ENCODE measurements at places on chromosomes 2 and 18.
A peak's percentile ranks its signal among the peaks of the same experiment; 100 is the strongest.

GRCh38 chr2:72048881-72049477, 98.7 kb downstream of the CYP26B1 start:
- no peak for DNase-seq

DNA sequence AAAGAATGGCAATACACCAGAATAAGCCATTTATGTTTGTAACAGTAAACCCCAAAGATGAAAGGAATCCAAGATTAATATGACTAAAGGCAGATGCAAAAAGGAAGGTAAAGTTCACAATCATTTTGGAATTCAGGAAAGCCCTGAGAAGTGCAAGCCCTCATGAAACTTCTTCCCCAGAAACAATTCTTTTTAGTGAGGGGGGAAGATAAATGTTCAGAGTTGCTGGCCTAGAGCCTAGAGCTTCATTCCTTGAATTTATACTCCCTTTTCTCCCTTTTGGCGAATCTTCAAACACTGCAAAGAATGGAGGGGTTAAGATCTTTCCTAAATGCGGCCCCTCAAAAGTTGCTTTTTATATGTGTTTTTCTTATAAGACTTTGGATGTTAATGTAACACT, 368.8 kb downstream of the MEIS1 start:
- peak; percentile 46 for DNase-seq

DNA sequence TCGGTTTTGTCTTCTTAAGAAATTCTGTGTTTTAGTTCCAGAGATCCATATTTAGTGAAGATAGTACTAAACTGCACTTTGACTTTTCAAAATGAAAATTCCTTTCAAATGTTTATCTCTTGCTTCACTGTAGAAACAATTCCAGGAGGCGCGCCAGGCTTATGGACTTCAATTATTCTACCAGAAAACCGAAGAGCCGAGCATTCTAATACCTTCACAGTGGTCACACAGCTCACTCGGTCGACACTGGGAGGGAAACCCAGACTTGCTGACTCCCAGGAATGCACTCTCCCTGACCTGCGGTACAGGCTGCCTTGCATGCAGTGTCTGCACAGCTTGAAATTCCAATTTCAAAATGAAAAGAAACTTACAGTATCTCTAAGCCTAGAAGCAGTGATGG, 119.9 kb upstream of the PIEZO2 start:
- peak; percentile 60 for DNase-seq

GRCh38 chr2:231709981-231710798, 1.9 kb downstream of the PTMA start:
- DNase-seq: peak; percentile 74

DNA sequence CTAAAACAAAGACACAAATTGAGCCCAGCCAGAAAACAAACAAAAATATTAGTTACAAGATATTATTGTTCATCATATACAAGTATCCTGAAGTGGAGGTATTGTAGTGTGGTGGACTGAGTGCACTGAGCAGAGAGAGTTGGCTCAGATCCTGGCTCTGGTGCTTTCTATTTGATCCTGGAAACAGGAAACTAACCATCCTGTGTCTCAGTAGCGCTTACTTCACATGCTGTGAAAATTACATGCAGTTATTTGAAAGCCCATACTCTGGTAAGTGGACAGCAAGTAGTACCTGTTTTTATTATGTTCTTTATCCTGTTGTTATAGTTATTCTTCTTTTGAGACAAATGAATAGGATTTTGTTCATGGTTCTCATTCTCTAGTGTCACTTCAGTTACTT, 84.3 kb upstream of the CRIM1 start:
- DNase-seq: peak; percentile 13

GRCh38 chr18:23968638-23969604, 45.6 kb upstream of the TTC39C start:
- DNase-seq: no peak

- DNase-seq: no peak
These were observed 16.5 kb downstream of the PTPN2 start for GRCh38 chr18:12867441-12868123.

DNA sequence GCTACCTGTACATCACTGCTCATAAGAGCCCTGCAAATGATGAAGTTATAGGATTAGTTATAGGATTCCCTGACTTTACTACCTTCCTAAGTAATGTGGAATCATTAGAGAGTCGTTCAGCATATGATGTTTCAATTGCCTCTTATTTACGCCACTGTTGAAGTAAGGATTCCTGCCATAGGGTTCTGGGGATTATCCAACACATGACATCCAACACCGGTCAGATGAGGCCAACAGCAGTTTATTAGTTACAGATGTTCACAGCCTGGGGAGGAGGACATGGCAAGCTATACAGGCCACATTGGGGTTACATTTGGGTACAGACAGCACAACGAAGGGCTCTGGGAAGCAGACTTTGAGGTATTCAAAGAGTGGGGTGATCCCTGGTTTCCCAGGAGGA, 134.1 kb upstream of the MC4R start:
- no peak for DNase-seq

GRCh38 chr2:236568068-236568921, 1.3 kb upstream of the ACKR3 start:
- DNase-seq: peak; percentile 25

- DNase-seq: no peak
These were observed 6.3 kb downstream of the HDHD2 start for GRCh38 chr18:47143899-47144485.

DNA sequence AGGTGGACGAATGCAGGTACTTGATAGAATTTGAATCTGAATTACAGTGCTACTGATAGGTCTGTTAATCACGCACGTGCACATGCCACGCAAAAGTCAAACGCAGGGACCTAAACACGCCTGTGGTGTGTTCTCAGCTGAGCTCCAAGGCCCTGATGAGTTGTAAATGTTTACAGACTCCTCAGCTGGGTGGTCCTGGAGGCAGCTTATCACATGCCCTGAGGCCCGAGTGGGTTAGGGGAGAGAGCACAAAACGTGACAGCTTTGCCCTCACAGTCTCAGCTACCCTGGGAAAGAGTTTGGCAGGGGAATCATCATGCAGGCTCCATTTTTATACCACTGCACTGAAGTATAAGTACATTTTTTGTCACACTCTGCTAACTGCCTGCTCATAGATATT, 68.3 kb upstream of the FAM110C start:
- DNase-seq: no peak

- DNase-seq: peak; percentile 69
These were observed 10.8 kb upstream of the BUB1 start for GRCh38 chr2:110688594-110689091.

DNA sequence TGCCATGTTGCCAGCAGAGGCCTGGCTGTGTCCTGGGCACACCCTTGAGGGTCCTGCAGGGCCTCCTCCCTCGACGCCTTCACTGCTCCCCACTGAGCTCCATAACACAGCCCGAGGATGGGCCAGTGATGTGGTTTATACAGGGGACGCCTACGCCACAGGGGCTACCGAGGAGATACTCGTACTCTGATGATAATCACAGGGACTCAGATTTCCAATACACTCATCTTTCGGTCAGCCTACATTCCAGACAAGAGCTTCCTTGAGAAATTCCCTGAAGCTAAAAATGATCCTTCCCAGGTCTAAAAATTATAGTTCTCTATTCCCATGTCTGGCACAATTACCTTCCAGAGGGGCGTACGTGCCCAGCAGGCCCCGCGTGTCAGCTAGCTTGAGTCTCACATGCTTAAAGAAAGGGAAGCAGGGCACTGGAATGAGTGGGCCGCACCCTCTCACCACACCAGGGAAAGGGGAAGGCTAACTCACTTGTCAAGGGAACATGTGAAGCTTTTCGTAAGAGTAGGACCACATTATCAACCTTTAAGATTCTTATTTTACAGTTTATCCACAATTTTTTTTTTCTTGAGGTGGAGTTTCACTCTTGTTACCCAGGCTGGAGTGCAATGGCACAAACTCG, 159.5 kb upstream of the NDUFV2 start:
- DNase-seq: no peak

DNA sequence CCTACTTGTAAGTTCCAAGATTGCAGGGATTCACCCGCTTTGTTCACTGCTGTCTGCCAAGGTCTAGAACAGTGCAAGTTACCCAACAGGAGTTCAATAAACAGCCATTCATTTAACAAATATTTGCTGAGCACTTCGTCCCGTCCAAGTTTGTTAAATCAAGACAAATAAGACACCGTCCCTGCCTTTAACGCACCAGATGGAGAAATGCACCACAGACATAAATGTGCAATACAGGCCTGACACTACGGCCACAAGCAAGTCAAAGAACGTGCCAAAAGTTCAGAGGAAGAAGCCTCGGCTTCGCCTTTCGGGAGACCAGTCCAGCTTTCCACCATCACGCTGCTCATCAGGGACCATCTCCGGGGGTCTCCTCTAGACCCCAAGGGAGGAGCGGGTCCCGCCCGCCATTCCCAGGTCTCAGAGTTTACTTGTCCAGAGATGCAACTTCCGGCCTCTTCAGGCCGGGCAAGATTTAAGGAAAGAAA, 429 bp downstream of the C2orf76 start:
- peak; percentile 52 for DNase-seq

DNA sequence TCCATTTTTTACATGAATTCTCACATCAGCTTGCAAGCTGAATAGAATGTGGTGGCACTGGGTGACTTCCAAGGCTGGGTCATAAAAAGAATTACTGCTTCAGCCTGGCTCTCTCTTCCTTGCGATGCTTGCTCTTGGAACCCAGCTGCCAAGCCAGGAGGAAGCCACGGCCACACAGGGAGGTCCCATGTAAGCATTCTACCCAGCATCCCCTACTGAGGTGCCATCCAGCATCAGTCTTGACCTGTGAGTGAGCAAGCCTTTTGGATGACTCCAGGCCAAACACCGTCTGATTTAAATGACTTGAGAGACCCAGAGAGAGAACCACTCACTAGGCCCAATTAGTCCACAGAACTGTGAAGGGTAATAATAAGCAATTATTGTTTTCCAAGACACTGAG, 750.3 kb upstream of the RAB6C start:
- no peak for DNase-seq

- no peak for DNase-seq
These were observed 143.3 kb downstream of the GLI2 start for GRCh38 chr2:120878970-120879369.

GRCh38 chr2:64145119-64145518, 899 bp upstream of the PELI1 start:
- DNase-seq: no peak

DNA sequence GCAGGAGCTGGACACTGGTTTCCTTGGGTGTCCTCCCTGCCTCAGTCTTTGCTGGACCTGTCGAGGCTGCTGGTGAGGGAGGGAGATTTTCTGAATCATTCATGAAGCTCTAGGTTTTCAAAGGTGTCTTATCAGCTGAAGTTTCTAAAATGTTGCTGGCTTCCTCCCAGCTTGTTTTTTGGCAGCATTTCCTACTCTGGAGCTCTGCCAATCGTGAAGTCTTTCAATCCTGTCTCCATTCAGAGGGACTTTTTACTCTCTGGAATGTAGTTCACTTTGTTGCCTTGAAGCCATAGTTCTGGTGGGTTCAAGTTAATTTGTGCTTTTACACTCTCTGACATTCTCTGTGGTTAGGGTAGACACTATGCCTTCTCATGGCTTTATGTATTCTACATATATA, 23.9 kb downstream of the SNTG2 start:
- DNase-seq: peak; percentile 17

- DNase-seq: no peak
These were observed 6.5 kb downstream of the RBBP8 start for GRCh38 chr18:22939649-22940048.

DNA sequence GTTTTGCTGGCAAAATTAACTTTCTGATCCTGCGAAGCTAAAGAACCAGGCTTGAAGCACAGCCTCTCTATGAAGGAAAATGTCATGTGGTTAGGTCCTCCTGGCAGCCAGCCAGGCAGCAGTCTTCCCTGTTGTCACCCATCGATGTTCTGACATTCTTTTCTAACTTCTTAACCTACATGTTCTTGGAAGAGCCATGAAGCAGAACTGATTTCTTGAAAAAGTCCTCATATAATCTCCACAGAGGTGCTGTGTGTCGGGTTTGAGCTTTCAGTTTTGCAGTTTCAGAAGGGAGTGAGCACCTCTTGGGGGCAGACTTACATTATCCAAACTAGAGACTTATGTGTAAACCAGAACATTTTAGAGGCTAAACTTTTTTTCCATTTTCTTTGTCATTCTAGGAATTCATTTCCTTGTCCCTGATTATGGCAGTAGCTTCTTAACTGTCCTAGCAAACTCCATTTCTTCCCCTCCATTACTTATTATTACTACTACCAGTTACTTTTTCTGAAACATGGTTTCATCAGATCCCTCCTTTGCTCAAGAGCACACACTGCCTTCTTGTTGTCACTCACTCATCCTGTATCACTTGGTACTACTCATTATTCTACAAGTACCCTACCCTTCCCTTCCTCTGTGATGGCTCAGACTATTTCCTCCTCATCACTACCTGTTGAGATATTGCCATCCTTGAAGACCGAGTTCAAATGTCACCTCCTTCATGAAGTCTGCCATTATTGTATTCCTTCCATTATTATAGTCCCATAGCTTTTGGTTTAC, 31.1 kb downstream of the DOK1 start:
- DNase-seq: no peak

DNA sequence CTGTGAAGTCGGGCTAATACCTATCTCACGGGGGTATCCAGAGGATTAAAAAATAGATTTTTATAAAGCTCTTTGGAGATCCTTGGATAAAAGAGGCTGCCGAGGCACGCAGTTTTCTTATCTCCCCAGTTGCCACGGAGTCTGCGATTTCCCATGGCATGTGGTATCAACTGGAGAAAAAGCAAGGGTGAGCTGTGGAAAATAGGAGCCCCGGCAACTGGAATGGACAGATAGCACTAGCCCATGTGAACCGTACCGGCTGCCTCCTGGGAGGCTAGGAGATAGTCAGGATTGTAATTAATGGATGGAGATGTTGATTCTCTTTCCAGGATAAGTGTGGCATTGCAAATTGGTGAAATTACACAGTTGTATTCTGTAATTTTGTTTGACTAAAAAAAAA, 407.6 kb upstream of the KCNH7 start:
- DNase-seq: no peak

- peak; percentile 80 for DNase-seq
These were observed 193.5 kb upstream of the TCF4 start for GRCh38 chr18:55781481-55781957.

DNA sequence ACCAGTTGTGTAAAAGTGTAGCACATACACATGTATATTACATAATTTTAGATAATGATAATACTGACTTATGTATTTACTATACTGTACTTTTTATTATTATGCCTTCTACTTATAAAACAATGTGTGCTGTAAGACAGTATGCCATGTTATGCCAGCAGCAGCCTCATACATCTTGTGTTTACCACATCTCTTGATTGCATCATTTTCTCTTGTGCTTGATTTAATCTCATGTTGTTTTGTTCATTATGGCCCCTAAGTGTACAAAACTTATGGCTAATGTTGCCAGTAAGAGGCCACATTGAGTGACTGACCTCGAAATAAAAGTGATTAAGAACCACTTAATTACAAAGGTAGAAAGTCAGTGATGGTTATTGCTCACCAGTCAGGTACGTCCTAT, 128.0 kb upstream of the SP5 start:
- no peak for DNase-seq

DNA sequence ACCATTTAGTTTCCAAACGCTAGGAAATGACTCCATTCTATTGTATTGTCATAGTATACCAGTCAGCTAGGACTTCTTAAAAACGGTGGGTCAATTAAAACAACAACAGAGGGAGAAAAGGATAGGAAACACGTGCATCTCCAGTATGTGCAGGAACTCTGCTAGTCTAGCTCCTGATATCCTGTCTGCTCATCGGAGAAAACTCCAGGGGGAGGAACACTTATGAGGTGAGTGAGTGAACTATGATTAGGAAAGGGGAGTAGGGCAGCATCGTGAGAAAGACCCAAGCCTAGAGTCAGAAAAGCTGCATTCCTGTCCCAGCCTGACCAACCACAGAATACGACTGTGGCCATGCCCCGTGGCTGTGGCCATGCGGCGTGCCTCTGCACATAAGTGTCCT, 34.2 kb downstream of the DTNB start:
- DNase-seq: no peak

- no peak for DNase-seq
These were observed 394.9 kb upstream of the TRIB2 start for GRCh38 chr2:12321886-12322285.

Measured in astrocyte of the spinal cord (primary cell).